ENCODE measurements at places on chromosomes 7 and 10.
A peak's percentile ranks its signal among the peaks of the same experiment; 100 is the strongest.

DNA sequence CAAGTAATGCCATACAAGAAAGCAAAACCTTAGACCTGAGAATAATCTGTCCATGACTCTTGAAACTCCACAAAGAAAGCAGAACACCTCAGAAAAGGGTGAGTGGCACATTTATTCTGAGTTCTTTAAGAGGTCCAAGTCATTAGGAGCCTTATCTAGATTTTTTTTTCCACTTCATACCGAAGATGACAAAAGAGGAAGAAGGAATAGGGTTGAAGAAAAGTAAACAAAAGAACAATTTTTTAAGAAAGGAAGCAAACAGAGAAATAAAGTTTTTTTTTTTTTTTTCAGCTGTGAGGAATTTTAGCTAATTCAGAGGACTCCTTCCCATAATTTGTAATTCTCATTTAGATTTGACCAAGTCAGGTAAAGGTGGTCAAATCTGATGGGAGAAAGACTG lies 13.1 kb upstream of the MTPN start:
- no peak for DNase-seq

DNA sequence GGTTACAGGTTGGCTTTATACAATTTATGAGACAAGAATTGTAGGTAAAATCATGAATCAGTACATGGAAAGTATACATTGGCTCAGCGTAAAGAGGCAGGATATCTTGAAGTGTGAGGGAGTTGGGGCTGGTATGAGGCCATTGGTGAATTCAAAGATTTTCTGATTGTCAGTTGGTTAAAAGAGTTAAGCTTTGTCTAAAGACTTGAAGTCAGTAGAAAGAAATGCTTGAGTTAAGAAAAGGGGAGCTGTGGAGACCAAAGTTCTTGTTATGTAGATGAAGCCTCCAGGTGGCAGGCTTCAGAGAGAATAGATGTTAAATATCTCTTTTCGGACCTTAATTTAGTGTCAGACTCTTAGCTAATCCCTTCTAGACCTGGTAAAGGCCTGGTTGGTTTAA lies 341.0 kb downstream of the GALNT17 start:
- DNase-seq = no peak

DNA sequence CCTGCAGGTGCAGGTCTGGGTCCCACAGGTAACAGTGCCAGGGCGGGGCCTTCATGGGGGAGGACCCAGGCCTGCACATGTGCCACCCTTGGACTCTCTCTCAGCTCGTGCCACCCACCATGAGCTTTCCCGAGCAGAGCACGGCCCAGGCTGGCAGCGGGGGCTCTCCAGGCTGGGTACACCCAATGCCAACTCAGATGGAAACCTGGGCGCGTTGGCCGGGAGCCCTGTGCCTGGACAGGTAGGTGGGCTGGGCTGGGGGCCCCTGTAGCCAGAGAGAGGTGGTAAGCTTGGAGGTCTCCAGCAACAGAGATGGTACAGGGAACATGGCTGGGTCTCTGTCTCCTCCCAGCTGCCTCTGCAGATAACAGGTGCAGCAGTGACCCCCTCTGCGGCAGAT lies 69.9 kb upstream of the ADARB2 start:
- no peak for DNase-seq

GRCh38 chr7:154427533-154427932 lies 375.3 kb downstream of the DPP6 start:
- no peak for DNase-seq

DNA sequence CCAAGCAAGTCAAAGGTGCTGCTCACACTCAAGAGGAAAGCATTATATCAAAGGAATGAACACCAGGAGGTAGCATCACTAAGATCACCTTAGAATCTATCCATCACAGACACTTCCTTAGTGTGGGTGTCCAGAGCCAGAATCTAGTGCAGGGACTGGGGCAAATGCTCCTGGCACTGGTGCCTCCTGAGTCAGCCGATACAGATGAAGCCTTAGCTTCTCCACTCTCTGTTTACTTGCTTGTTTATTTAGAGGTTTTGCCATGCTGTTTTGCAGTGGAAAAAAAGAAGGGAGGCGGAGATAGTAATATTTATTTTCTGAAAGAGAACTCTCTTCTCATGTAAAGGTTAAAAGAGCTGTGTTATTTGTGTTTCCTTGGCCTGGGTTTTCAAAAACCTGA lies 303.1 kb downstream of the WDR11 start:
- no peak for DNase-seq

DNA sequence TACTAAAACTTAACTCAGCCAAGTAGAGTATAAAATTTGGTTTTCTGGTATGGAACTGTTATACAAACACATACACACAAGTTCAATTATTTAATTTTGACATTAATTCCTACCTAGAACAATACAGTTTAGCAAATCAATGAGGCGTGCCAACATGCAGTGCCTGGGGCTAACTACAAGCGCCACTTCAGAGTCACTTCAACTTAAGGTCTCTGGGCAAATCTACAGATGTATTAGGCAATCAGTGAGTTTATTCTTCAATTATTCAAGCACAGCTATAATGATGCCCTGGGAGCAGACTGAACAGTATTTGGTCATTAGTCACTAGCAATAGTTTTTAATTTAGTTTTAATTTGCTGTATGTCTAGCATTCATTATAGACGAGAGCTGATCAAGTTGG lies 51.6 kb downstream of the HIBADH start:
- no peak for DNase-seq

GRCh38 chr7:65477326-65477725 lies 103.7 kb downstream of the ZNF92 start:
- DNase-seq = peak; percentile 18

DNA sequence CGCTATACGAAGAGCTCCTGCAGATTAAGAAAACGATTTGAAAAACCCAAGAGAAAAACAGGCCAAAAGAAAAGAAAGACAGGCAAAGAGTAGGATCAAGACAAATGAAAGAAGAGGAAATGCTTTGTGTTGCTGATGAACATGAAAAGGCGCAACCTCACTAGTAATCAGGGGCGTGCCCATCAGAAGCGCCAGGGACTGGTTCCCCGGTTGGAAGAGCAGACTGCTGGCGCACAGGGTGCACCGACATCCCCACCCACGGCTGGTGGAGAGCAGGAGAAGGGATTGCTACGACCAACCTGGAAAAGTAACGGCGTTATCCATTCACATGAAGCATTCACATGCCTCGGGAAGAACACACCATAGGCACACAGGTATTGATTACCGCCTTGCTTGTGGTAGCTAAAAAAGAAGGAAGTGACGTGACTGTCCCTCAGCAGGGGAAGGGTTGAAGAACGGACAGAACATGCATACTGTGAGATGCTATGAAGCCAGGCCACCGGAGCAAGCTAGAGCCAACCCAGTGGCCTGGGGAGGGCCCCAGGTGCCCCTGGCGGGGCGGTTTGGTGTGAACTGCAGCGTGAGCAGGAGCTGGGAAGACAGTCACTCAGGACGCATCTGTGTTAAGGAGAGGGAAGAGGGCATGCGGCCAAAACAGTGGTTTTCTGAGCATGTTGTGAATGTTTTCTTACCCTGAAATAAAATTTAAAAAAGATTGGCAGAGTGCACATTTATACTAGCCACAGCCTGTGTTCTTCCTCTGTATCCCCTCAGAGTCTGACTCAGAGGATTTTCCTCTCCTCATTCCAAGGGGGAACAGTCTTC lies 18.3 kb downstream of the AGAP3 start:
- no peak for DNase-seq

- peak; percentile 5 for DNase-seq
These were observed 311.4 kb upstream of the AKR1E2 start for GRCh38 chr10:4514445-4515108.

DNA sequence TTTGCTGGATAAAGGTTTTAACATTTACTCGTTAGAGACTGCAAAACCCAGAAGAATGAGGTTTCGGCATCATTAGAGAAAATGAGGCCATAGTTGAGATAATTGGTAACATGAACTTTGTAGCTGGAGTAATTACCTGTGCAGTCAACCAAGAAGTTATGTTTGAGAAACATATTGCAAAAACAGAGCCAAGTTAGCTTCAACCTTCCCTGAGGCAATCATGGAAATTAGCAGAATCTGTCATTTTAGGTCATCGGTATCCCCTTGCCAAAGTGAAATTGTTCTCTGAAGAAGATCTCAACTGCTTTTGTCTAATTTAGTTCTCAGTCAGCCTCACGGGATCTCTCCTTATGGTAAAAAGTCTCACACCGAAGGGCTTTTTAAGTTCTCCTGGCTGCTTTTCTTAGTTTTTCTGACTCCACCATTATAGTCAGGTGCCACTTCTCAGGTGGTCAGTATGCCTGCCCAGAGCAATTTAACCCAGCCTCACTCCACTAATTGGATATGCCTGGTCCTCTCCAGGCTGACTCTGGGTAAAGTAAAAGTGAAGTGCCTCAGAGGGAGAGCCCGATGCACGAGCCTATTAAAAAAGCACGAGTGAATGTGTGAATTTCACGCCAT lies 52.5 kb downstream of the NRCAM start:
- DNase-seq = no peak

GRCh38 chr10:124480860-124481259 lies 19.2 kb downstream of the LHPP start:
- DNase-seq = no peak

- no peak for DNase-seq
These were observed 123.3 kb upstream of the FAM204A start for GRCh38 chr10:118465300-118465874.

- no peak for DNase-seq
These were observed 118.2 kb downstream of the MDFIC start for GRCh38 chr7:115040057-115040456.

DNA sequence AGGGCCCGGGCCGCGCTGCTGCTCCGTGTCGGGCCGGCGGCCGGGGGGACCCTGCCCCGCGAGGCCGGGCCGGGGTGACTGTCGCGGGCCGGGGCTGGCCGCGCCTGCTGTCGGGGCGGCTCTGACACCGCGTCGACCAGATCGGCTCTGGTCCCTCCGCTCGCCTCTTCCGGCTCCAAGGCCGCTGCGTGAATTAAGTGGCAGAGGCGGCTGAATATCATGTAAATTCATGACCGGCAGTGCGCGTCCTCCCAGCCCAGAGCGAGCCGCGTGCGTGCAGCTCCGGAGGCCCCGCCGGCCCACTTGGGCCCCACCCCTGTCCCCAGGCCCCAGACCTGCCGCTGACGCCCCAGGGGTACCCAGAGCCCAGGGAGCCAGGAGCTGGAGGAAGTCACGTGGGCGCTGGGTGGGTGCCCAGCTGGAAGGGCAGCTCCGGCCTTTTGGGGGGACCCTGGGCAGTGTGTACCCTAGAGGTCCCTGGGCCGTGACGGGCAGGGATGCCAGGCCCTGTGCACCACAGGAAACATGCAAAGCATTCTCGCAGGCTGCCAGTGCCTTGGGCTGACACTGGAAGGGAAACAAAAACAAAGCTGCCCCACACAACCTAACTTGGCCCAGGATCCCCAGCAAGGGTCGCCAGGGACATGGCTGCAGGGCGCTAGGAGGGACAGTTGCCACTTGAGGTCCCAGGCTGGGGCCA lies 584.0 kb upstream of the MKI67 start:
- no peak for DNase-seq

- no peak for DNase-seq
These were observed 2.0 kb downstream of the GRIFIN start for GRCh38 chr7:2474224-2474623.

DNA sequence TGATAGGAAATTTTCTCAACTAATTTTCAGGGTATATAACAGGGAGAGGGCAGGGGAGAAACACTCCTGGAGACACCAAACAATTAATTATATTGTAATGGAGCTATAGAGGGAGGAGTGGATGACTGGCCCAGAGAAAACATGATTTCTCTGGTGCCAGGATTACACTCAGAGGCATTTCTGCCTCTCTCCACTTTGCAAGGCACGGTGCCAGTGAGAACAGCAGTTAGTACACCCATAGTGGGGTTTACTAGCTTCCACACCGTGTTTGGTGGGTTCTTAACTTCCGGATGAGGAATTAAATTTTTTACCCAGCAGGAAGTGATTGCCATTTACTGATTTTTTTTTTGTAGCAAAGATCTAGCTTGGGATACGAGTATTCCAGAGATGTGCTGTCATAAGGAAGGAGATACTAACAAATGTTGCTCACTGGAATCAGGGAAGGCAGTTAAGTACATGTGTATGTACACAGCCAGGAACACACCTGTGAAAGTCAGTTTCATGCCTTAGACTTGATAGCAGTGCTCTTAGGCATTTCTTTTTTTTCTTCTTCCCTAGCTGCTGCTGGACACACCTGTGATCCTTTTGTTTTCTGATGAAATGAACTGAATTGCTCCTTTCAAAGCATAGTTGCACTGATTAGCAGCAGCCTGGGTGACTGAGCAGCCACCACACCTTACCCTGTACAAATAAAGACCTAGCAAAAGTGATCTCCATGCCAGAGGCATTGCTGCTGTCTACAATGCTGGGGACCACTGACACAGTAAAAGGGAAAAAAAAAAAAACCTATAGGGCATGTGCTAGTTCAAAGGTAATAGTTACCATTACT lies 58.1 kb downstream of the POLL start:
- DNase-seq = no peak

DNA sequence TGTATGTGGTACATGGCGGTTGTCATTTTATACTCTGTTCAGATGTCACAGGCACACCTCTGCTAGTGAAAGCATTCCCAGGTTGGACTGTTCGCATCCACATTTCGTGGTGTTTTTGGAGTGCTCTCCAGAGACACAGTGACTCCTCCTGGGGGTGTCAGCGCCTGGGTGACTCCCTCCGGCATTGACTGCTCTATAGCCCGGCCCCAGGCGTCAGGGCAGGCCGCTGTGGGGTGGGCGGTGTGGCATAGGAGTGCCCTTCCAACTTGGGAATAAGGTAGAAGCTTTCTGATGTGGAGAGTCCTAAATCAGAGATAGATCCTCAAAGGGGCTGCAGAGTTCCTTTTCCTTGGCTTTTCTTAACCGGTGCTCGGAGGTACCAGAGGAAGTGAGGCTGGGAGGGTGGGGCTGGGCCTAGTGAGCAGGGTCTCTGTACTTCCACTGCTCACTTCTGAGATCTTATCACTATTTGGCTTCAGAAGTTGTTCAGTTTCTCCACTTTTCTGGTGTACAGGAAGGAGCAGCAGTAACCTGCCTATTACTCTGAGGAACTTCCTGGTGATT lies 32.3 kb downstream of the CCNY start:
- DNase-seq = no peak

DNA sequence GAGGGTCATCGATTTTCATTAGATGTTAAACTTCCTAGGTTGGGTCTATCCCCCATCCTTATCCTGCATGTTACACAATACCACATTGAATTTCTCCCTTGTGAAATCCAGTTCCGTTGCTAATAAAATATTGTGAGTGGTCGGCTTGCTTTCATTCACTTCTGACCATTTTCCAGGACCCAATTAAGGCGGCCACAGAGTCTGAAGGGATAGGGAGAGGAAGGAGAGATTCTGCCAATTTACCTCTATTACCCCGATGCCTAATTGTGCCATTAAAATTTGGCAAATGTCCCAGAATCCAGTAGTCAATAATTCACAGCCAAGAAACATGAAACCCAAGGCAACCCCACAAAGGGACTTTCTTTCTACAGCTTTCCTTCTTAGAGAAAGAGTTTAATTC lies 129.9 kb downstream of the IPMK start:
- no peak for DNase-seq
